GM12878 (cell line): ENCODE measurements at places on chromosomes 2 and 18.

DNA sequence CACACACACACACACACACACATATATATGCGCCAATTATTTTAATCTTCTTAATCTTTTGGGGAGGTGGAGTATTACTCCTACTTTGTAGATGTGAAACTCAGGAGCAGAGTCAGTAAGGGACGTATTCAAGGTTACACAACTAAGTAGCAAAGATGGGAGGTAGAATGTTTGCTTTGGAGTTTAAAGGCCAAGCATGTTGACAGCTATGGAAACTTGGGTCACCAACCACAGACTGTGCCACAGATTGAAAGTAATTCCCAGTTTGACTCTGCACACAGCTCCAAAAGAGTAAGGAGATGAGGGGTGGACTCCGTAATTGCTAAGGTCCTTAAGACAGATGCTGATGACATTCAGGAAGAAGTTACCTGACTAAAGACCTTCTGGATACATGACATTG lies 124.8 kb upstream of the ITGB6 start:
- no peak for DNase-seq

DNA sequence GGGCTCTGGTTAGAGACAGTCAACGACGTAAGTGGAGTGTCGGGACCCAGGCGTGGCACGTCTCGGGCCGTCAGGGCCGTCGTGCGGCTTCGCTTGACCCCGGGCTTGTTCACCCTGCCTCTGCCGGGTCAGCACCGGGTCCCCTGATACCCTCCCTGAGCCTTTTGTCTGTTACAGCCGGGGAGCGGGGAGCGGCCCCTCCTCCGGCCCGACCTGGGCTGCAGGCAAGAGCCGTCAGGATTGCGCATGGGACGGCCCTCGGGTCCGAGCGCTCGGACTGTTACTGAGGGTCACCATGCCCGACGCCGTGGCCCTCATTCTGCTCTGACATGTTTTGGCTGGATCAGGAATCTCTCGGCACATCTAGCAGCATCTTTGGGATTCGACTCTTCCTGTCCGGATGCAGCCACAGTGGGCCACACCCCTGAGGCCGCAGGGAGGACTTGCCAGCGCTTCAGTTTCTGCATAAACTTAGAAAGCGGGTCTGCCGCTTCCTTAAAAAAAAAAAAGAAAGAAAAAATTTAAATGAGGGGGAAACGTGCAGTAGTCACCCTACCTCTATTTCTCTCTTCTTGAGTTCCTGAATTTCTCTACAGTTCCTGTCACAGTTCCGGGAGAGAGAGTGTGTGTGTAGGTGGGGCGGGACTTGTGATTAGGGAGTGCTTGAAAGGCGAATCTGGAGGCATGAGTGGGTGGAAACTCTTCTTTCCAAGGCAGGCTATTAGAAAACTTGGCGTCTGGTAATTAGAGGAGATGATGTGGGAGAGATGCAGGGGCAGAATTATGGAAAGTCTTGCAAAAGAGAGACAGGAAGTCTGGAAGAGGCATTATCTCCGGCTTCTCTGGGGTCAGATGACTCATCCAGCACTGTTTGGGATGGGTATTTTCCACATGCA lies 909 bp downstream of the TMEM87B start:
- DNase-seq = no peak

- DNase-seq = peak; percentile 13
Measured at GRCh38 chr18:59802031-59802430, 97.8 kb upstream of the PMAIP1 start.

DNA sequence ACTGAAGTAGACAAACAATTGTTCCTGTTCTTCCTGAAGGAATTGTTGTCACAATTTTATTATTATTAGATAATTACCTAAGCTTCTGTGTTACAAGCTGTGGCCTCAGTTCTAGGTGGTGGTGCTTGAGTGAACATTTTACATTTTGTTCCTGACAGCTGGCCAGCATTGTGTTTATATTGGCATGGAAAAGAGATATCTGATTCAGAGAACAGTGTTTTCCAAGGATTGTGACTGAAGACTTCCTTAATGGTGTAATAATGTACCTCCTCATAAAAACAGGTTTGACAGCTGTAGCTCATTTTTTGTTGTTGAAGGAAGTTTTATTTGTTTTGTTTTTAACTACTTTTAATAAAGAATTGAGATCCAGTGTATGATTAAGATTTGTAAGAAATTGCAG lies 95.2 kb downstream of the EPB41L5 start:
- DNase-seq = no peak

DNA sequence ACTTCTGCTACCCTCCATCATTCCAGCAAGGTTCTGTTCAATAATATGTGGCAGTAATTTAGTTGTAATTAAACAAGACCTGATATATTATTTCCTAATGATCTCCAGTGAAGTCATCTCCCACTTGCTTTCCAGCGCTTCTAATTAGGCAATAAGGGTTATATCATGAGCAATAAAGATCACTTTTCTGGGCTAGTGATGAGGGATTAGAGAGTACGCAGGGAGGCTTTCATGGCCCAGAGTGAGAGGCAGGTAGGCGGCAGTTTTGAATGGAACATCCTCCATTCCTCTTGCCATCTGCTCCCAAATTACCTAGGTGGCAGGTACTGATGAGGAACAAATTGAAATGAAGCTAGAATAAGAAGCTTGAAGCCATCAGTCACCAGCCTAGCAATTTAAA lies 358.1 kb upstream of the SYT4 start:
- no peak for DNase-seq

DNA sequence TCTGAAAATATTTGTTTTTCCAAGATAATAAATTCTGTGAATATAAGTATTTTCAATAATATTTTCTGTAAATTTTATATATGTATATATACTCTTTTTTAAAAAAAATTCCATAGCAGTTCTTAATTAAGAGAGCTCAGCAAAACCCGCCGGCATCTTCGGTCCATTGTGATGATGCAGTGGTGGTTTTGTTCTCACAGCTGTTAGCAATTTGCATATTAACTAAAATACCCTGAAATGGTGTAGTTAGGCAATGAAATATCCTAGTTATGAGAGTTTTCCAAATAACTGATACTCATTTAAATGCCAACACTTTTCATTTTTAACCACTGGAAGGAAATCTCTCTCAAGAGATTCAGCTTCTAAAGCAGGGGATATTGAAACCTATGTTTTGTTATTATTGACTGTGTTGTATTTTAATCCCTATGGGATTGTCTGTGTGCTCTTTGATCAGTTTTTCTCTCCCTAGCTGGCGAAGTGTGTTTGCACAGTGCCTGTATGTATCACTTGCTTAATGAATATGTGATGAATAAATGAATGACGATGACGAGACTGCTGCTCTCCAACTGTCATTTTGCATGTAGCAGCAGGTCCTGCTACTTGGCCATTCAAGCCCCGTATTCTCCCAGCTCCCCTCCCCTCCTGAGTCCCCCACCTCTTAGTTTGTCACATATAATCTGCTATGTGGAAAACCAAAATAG lies 42.4 kb downstream of the PSMG2 start:
- no peak for DNase-seq

GRCh38 chr18:69401972-69402532 lies 1.4 kb downstream of the DOK6 start:
- DNase-seq = no peak

GRCh38 chr2:238502088-238502810 lies 75.5 kb downstream of the ASB1 start:
- no peak for DNase-seq

DNA sequence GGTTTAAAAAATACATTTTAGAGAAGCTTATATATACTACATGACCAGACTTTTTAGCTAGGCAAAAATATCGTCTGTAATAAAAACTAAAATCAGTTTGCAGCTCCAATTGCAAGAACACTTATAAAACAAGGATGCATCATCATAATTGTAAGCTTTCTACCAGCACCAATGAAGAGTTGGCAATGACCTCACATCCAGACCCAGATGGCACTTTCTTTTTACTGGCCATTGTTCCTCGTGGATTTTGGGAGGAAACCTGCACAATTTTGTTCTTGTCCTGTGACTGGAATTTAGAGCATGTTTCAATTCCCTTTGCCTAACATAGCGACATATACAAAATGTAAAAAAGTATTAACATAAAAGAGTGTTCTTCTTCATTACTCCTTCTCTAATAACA lies 174.3 kb downstream of the ZNF521 start:
- DNase-seq = no peak

- no peak for DNase-seq
Measured at GRCh38 chr18:5091741-5092140, 105.3 kb downstream of the AKAIN1 start.

GRCh38 chr2:55048508-55049042 lies 1.7 kb downstream of the RTN4 start:
- DNase-seq = no peak

DNA sequence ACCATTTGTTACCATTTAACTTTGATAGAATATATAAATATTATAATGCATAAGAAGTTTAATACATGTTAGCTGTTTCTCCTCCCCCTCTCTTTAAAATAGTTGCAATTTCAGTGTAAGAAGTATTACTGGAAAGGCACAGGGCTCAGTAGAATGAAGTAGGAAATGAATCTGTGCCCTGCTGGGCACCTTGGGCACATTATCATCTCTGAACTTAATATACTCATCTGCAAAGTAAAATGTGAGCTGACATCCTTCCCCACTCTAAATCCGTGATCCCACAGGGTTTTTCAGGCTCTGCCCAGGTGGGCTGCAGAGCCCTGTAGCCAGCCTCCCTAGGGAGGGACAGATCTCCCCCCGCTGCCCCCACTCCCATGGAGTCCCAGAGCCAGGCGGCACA lies 56.8 kb downstream of the DPP4 start:
- DNase-seq = no peak

DNA sequence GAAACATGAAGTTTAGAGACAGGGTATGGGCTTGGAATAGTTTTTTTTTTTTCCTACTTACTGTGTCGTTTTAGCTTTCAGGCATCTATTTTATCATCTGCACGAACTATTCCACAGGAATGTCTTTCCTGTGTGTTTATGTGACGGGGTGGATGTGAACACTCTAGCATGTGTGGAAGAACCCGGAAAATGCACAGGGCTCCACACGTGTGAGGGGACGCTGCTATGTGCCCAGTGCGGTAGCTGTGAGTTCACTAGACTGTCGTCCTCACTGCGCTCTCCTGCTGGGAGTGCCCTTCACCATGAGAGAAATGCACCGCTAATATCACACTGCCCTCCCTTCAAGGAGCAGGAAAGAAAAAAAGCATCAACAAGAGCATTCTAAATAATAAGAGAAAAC lies 250.8 kb upstream of the PXDN start:
- no peak for DNase-seq

DNA sequence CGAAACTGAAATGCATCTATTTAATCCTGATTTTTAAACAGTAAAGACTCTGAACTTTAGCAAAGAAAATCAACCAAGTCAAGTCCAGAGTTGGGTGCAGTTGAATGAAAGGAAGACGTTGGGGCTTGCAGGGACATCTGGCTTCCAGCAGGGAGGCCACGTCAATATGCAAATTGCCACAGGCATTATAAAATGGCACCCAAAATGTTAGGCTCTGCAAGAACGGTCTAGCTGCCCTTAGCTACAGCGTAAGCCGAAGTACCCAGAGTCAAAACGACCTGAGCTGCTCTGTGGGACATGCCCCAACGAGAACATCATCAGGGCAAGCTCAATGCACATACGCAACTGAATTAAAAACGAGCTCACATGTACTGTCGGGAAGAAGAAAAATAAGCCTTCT lies 30.7 kb downstream of the DOCK10 start:
- DNase-seq = no peak

DNA sequence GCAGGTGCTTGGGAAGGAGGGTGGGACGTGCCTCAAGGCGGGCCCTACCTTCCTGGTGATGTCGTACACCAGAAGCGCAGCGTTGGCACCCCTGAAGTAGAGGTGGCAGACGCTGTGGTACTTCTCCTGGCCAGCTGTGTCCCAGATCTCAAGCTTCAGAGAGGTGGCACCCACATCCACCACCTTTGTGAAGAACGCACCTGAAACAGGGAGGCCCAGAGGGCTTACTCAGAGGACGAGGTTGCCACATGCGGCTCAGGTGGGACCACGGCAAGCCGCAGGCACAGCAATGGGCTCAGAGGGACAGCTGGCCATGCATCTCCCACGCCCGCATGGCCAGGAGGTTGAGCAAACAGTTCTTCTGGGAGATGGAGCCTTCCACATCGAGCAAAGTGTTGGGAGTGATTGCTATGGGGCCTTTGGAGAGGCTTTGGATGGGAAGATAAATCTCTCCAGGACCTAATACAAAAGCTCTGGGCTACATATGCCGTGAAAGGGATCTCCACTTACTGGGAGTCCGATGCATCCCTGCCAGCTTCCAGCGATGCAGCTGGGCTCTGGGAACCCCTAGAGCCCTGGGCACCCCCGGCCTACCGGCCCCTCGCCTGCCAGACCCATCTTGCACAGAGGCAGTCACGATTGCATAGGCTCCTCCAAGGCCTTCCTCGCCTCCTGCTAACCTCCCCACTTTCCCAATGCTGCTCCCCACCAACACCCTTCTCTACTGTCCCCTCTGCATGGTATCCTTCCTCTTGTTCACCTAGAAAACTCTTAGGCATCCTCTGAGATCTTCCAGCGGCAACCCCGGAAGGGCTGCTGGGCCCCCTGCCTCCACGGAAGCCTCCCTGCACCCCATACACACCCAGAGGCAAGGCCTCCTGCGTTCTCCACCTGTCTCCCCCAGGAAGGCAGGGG lies 11.8 kb downstream of the PRLH start:
- DNase-seq = no peak

GRCh38 chr2:108492364-108492763 lies 41.9 kb upstream of the LIMS1 start:
- no peak for DNase-seq

GRCh38 chr18:10923551-10924070 lies 225.8 kb downstream of the PIEZO2 start:
- no peak for DNase-seq

DNA sequence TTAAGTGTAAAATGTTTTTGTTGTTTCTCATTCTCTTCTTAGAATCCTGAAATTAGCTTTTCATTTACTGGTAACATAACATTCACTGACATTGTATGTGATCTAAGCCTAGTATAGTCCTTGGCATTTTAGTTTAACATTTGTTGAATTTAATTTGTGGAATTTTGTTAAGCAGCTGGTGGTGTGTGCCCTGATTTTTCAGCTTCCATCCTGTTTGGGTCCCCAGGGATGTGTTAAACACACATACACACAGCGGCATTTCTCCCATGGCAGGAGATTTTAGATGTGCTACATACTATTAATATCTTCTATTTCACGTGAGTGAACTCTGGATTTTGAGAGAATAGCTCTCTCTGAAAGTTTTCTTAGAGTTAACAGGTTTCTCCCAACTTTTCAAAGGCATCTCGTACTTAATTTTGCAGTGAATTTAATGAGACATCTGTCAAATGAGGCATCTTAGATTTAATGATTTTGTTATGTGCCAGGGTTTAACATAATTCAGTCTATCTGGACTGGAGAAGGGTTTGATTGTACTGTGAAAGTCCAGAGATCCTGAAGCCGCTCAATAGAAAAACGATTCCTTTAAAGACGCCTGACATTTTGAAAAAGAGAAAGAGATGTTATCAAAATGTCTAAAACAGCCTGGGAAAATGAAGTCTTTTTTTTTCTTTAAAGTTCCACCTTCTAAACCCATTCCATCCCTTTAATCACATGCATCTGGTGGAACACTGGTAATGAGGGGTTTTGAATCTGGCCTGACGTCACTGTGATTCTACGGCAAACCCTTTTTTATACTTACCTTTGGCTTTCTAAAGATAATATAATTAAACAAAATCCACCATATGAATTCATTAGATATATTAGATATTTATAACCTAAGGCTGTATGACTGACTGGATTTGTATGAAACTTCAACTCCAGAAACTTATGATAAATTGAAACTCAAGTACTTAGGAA lies 6.8 kb downstream of the PHLPP1 start:
- no peak for DNase-seq

GRCh38 chr2:211259831-211260476 lies 703.6 kb downstream of the CPS1 start:
- DNase-seq = no peak

GRCh38 chr18:77529492-77530176 lies 280.0 kb downstream of the GALR1 start:
- DNase-seq = no peak

GRCh38 chr18:2009942-2010697 lies 561.2 kb downstream of the METTL4 start:
- DNase-seq = no peak
